ENCODE measurements at places on chromosomes 7 and 10.
A peak's percentile ranks its signal among the peaks of the same experiment; 100 is the strongest.

DNA sequence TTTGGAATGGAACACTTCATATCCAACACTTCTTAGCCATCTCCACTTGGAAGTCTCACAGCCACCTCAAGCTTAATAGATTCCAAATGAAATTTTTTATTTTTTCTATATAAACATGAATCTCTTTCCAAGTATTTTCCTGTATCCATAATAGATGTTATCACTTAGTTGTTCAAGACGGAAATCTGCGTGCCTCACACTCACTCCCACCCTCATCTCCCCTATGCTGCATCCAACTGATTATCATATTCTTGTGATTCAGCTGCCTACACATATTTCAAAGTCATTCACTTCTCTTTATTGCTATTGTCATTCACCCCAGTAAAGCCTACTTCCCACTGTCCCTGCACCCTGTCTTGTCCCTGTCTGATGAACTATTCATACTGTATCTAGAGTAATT lies 70.2 kb upstream of the MKX start:
- DNase-seq = no peak

- DNase-seq = no peak
Measured at GRCh38 chr7:128211626-128212025, 29.5 kb upstream of the LEP start.

DNA sequence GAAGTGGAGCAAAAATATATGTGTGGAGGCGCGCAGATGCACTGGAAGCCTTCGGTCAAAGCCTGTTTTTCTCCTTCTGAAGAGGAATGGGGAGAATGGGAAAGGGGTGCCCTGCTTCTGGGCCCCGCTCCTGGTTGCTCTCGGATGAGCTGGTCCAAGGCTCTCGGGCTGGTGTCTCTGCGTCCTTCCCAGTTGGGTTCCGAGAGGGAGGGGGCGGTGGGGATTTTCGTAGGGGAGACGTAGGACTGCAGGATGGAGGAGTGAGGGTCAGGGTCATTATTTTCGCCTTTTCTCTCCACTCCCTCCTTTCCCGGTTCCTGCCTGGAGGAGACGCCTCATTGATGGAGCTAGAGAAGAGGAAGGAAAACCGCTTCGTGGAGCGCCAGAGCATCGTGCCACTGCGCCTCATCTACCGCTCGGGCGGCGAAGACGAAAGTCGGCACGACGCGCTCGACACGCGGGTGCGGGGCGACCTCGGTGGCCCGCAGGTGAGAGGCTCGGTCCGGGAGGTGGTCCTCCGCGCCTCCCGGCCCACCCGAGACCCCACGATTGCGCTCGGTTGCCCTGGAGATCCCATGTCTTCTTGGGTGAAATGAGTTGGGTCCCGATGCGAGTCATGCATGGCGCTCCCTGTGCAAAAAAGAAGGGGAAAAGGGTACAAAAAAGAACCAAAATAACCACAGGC lies 790 bp downstream of the ADAM22 start:
- DNase-seq = no peak

DNA sequence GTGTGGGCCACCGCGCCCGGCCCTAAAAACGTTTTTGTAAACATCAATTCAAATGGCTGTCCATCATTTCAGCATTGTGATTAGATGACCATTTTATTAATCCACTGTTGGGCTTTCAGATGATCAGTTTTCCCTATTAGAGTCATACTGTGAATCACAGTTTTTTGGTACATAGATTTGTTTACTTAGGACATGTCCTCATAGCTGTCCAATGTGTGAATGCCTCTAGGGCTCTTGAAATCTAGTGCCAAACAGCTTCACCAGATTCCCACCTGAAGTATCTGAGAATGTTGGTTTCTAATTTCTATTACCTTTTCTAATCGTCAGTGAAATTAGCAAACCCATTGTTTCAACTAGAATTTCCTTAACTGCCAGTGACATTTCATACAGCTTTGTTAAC lies 66.8 kb downstream of the UPF2 start:
- no peak for DNase-seq

DNA sequence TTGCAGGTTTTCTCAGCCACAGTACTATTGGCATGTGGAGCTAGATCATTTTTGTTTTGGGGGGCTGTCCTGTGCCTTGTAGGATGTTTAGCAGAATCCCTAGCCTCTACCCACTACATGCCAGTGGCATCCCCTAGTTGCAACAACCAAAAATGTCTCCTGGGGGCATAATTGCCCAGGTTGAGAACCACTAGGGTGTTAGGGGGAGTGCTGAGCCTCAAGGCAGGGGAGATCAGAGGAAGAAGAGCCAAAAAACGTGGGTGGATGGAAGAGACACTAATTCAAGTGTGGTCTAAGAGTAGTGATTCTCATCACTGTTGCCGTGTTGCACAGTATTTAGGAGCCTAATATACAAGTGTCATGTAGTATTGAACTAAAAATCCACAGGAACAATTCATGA lies 31.7 kb upstream of the CCNY start:
- DNase-seq = no peak

DNA sequence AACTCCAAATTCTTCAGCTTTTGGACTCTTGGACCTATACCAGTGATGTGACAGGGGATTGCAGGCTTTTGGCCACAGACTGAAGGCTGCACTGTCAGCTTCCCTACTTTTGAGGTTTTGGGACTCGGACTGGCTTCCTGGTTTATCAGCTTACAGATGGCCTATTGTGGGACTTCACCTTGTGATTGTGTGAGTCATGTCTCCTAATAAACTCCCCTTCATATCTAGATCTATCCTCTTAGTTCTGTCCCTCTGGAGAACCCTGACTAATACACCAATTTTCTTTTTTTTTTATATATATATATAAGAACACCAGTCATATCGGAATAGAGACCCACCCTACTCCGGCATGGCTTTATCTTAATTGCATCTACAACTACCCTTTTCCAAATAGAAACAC lies 166.8 kb downstream of the ETV1 start:
- no peak for DNase-seq

DNA sequence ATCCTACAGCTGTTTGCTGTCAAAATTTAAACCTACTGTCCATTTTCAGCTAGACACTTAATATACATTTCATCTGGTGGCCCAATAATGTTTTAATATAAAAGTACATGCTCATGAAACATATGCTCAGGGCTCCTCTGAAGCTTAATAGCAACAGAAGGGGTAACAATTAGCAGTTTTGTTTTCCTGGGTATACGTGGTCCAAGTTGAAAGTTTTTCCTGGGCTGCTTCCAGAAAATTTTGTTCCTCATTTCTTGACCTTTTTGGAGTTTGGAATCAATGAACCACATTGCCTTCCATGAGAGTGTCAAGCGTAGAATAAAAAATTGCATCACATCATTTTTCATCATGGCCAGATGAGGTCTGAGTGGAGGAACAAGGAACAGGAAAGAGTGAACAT lies 537.3 kb upstream of the MGMT start:
- DNase-seq = no peak

GRCh38 chr10:97153270-97153850 lies 32.4 kb downstream of the SLIT1 start:
- no peak for DNase-seq

DNA sequence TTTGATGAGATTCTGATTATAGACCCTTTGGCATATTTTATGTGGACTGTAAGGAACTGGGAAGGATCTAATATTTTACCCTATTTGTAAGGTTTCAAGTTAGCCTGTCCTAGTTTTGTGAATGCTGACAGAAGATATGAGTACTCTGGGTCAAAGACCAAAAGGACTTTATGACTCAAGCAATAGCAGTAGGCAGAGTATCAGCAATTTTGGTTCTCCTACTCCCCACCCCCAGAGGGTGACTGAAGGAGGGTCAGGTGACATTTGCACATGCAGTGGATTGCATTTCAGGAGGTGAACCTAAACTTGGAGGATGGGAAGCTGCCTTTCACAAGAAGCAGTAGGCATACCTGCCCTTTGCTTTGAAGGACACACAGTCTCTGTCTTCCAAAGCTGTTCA lies 84.0 kb upstream of the KLF6 start:
- no peak for DNase-seq

- DNase-seq = no peak
Measured at GRCh38 chr10:10699427-10699826, 318.2 kb upstream of the CELF2 start.

DNA sequence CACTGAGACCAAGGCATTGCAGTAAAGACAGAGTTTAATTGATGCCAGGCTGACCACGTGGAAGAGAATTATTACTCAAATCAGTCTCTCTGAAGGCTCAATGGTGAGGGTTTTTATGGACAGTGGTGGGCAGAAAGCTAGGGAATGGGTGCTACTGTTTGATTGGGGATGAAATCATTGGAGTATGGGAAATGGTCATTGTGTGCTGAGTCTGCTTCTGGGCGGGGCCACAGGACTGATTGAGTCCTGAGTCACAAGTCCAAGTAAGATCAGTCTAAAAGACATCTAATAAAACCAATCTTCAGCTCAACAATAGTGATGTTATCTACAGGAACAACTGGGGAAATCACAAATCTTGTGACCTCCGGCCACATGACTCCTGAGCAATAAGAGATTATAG lies 868.4 kb downstream of the SORCS3 start:
- DNase-seq = no peak

DNA sequence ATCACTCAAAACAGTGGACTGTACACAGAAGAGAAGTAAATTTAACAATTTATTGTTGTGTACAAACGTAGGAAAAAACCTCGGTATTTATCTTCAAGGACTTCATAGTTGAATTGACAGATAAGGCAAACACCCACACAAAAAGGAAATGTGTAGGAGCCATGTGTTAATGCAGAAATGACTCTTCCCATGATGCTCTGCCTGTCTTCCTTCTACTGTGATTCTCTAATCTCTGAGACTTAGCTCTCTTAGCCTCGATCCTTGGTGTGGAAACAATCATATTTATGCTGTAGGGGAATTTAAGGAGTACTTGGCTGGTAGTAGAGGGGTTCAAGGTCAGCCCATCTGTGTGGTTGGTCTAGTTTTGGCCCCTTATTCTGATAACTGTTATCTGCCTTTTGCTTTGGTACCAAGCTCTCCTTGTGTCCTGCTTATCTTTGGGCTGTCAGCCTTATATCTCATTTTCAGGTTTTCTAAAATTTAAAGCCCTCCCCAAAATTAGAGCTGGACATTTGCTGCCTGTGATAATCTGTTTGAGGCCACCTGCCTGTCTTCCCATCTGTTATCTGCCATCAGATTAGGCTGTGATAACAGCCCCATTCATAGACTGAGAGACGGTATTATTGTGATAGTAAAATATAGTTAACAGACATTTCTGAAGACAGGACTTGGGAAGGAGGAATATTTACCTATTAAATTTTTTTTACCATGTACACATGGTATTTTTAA lies 81.7 kb downstream of the GPR85 start:
- DNase-seq = no peak

DNA sequence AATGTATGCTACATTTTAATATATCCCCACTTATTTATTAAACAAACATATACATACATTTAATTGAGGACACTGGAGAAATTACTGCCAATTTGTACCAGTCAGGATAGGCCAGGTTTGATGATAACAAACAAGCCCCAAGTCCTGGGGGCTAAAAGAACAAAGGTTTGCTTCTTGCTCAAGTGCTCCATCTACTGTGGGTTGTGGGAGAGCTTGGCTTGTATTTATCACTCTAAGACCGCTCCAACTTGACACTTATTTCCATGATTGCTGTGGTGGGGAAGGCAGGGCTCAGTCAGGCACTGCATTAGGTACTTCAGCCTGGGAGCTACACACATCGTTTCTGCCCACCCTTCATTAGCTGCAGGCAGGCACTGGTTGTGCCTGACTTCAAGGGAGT lies 136.6 kb upstream of the ZNF32 start:
- no peak for DNase-seq

GRCh38 chr7:87318741-87319140 lies 26.7 kb upstream of the CROT start:
- no peak for DNase-seq

GRCh38 chr10:86177537-86178155 lies 188.9 kb downstream of the GRID1 start:
- no peak for DNase-seq

- DNase-seq = no peak
Measured at GRCh38 chr7:53070883-53071282, 35.5 kb downstream of the POM121L12 start.

- no peak for DNase-seq
Measured at GRCh38 chr7:86844608-86845007, 200.9 kb downstream of the GRM3 start.

DNA sequence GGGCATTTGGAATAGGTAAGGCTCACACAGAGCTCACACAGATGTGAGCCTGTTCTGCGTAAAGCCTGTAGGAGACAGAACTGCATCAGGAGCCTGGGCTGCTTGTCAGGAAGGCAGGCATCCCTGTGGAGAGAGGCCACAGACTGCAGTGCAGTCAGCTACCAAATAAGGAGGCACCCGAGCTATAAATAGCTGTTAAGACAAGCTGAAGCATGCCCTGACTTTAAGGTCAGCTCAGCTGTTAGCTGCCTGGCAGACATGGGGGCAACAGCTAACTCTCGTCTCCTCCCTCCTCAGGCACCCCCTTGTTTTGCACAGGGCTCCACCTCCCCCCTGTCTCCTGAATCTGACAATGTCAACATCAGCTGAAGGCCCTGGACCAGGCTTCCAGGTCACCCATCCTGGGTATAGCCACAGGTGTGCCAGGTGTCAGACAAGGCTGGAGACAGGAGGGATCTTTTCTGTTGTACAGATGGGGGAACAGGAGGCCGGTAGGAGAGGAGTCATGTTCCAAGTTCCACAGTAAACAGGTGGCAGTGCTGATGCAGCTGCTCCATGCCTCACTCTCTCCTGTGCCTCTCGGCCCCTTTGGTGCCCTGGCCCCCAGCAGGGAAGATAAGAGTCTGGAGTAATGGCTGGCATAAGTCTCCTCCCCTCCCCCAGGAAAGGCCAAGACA lies 27.6 kb upstream of the MKRN1 start:
- DNase-seq = no peak

DNA sequence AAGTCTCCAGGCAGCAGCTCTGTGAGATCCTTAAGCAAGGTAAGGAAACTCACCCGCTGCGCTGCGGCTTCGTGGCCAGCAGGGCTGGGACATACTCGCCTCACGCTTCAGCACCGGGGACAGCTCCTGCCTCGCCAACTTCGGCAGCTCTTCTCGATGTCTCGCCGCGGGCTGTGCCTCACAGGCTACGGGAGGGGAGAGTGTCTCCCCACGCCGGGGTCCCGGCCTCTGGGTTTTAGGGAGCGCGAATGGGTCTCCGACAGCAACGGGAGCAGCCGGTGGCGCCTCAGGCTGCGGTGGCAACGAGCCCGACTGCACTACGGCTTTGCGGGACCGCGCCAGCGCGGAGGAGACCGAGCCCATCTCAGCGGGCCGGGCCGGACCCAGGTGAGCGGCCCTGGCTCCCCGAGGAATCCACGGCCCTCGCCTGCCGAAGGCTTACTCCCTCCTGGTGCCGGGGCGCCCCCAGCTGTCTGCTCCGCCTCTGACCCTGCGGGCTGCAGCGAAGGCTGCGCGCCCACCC lies 62.4 kb downstream of the LSM5 start:
- DNase-seq = peak; percentile 80

- no peak for DNase-seq
Measured at GRCh38 chr10:124727361-124727960, 16.7 kb downstream of the FAM53B start.

DNA sequence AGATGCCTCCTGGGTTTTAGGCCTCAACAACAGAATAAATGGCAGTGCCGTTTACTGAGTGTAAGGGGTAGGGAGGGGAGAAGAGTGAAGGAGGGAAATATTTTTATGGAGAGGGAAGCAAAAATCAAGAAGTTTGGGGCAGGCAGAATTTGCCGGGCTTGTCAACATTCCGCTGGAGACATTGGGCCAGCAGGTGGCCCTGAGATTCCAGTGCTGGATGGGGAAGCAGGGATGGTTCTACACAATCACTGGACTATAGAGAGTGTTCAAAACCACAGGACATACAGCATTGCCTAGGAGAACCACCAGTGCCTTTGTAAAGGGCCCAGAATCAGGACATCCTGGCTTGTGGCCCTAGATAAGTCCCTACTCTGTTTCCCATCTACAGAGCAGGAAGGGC lies 598.6 kb upstream of the MGMT start:
- DNase-seq = no peak
